Hematopoietic multipotent progenitor cell treated with erythropoietin and hydrocortisone succinate and interleukin-3 and kit ligand, for 8 days (in vitro differentiated cells): ENCODE measurements at places on chromosomes 13 and 19.

DNA sequence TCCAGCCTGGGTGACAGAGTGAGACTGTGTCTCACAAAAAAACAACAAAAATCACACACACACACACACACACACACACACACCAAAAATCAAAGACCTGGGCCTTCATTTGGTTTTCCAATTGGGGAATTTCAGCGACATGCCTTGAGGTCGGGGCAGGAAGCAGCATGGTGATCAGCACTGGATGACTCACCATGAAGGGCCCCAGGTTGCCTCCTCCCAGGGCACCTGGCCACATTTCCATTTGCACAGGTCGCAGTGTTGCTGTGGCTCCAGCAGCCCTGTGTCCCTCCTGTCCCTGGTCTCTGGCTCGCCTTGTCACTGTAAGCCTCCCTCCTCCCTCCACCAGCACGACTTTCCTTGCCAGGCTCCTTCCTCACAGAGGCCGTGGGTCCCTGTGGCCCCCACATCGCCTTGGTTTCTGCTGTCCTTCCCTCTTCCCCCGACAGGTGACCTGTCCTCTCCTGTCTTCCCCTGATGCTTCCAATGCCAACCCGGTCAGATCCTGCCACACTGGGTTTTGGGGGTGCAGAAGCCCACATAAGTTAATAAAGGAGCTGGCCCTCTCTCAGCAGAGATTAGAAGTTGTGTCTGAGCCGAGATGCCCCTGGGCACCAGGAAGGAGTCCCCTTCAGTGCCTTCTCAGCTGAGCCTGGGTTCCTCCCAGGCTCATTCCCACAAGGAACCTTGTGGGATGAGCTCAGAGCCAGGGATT, 66.7 kb downstream of the GPR12 start:
- DNase-seq, result no peak

GRCh38 chr19:21151460-21151859, 9.6 kb downstream of the ZNF431 start:
- no peak for DNase-seq

- no peak for DNase-seq
Observed at GRCh38 chr19:51071095-51071405, 6.2 kb upstream of the KLK13 start.

DNA sequence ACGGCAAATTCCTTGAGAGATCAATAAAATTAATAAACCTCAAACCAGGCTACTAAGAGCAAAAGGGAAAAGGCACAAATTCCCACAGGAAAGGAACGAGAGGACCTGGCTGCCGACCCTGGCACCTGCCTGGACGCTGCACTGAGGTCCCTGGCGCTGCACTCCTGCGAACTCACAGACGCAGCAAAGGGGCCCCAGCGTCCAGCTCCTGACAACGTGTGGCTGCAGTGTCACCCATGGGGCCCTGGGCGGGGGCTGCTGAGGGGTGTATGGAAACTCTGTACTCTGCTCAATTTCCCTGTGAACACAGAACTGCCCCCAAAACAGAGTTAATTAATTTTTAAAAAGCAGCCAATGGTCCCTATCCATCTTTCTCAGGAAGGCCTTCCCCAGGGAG, 61.3 kb upstream of the C13orf46 start:
- DNase-seq, result no peak

- DNase-seq, result no peak
Observed at GRCh38 chr13:72890546-72890945, 108.6 kb downstream of the PIBF1 start.

GRCh38 chr13:45943120-45943519, 91.6 kb upstream of the SIAH3 start:
- DNase-seq, result peak; percentile 57

DNA sequence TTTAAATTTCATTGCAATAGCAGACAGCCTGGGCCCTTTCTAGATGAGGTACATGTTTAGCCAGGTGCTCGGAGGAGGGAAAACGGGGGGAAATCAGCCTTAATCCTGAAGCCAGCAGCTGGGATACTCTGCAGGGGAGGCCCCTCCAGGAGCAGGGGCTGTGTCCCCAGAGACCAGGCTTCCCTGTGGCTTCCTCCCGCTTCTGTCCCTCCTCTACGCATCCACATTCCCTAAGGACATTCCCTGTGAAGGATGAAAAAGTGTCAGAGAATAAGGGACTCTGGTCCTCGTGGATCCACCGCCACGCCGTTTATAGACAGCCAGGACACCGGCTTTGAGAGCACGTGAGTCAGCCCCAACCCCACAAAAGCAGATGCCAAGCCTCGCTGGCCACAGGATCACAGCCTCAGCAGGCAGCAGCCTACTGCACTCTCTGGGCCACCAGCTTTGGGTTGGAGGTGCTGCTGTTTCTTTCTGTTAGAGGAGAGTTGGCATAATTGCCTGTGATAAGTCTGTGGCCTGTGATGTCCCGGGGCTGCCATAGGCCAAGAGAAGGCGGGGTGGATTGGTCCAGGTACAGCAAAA, 36.7 kb upstream of the RANBP3 start:
- DNase-seq, result no peak

- no peak for DNase-seq
Observed at GRCh38 chr19:45960595-45961235, 12.9 kb downstream of the NOVA2 start.

DNA sequence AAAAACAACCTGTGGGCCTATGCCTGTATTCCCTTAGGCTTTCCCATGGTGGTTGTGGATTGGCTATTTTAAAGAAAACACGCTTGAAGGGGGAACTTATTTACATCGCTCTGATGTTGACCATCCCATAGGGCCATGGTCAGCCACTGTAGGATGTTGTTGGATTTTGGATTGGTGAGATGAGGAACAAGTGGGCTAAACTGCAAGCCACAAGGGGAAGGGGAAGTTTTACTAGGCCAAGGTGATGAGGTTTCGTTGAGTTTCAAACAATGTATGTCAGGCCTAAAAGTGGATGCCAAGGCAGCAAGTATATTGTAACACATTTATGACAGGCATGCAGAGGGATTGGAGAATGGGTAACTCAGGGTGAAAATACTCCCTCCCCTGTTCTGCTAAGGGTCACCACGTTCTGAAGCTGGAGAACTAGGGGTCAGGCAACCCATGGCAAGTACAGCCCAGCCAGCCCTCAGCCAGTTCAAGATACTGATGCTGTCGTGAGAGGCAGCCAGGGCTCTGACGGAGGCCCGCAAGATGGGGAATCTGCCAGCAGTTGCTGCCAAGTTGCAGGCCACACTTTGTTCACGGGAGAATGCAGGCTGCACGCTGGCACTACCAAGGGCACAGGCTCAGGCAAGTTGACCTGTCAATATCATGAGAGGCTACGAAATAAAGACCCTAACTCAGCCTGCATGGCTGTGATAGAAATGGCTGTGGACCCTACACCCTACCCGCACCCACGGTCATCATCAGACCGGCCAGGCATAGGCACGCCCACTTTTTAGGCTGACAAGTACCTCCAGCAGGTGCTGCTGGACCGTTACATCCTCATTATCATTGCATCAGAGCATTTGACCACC, 11.1 kb downstream of the IRGC start:
- no peak for DNase-seq

- DNase-seq, result no peak
Observed at GRCh38 chr19:38970664-38971532, 4.6 kb downstream of the FBXO17 start.

GRCh38 chr19:13104360-13104847, 1.7 kb upstream of the LYL1 start:
- peak; percentile 81 for DNase-seq

- DNase-seq, result no peak
Observed at GRCh38 chr19:42558450-42559150, 30.3 kb upstream of the CEACAM1 start.

DNA sequence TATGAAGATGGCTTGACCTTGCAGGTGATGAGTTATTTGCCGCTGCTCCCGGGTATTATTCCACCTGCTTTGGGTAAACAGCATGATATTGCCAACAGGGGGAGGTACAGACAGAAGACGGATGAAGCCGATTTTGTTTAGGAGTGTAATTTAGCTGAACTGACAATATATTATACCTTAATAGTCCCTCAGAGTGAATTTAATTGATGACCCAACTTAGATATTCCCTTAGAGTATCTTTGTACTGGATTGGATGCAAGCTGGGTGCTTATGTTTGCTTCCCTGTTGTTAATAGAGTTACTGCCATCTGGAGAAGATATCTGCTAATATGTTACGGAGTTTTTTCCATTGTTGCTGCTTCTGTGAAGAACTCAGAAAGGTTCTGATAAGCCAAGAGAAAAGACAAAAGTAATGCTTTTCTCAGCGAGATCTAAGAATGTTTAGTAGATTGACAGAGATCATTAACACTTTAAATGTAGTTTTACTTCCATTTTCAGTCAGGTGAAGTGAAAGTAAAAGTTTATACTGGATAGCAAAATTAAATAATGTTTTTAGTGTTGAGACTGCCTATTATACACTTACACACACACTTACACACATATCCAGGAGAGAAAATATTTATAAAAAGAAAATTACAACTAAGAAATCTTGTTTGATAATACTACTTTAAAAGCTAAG, 2220.8 kb upstream of the PCDH20 start:
- no peak for DNase-seq

GRCh38 chr19:6861683-6862286, 25.6 kb upstream of the ADGRE1 start:
- no peak for DNase-seq

DNA sequence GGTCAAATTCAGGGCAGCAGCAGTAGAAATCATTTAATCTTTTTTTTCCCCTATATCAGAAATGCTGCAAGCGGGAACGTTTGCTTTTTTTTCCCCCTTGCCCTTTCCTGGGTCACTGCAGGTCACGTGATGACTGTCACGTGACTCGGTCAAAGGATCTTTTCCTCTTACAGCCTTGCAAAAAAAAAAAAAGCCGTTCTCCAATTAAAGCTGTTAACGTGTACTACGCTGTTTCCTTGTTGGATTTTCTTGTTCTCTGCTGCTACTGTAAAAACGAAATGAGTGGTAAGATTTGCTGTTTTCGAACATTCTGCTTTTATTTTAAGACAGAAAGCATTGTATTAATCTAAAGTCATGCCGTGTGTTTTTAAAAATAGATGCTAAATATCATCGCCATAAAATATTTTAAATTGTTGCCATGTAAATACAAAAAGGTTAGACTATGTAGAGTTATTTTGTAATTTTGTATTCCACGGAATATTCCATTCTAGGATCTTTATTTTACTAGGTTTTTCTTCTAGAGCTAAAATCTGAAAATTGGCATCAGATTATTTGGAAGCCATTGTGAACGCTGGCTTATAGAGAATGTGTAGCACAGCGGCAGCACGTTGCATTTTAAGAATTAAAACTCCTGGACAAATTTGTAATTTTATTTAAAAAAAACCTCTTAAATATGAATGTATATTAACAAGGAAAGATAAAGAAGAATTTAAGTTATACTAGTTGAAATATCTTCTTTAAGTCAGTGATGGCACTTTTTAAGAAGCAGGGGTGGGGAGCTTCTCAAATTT, 109.8 kb upstream of the MLNR start:
- DNase-seq, result peak; percentile 96

- no peak for DNase-seq
Observed at GRCh38 chr19:6340493-6341201, 7.2 kb upstream of the ACER1 start.

- no peak for DNase-seq
Observed at GRCh38 chr13:47826471-47826870, 174.6 kb downstream of the SUCLA2 start.

- DNase-seq, result peak; percentile 80
Observed at GRCh38 chr19:3700242-3701032, at the start of gene PIP5K1C. Gene PIP5K1C (minus strand): TSS chr19:3700468. CDS start chr19:3700390, 78 bp downstream.

- DNase-seq, result no peak
Observed at GRCh38 chr19:42250183-42250665, 4.7 kb downstream of the ERF start.

DNA sequence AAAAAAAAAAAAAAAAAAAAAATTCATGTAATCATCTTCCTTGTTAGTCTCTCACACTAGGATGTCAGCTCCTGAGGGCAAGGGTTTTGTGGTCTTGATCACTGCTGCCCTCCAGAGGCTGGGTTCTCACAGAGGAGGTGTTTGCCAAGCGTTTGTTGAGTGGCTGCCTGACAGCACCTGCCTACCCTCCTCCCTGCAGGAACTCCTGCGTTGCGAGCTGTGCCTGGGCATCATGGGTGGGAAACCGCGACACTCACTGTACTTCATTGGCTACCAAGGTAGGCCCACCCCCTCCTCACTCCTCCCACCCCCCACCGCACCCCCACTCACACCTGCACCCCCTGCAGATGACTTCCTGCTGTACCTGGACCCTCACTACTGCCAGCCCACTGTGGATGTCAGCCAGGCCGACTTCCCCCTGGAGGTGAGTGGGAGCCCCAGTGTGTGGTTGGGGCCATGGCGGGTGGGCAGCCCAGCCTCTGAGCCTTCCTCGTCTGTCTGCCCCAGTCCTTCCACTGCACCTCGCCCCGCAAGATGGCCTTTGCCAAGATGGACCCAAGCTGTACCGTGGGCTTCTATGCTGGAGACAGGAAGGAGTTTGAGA, 8.1 kb downstream of the ATG4D start:
- peak; percentile 82 for DNase-seq

GRCh38 chr19:5832527-5833216, 6.8 kb downstream of the FUT6 start:
- DNase-seq, result no peak

DNA sequence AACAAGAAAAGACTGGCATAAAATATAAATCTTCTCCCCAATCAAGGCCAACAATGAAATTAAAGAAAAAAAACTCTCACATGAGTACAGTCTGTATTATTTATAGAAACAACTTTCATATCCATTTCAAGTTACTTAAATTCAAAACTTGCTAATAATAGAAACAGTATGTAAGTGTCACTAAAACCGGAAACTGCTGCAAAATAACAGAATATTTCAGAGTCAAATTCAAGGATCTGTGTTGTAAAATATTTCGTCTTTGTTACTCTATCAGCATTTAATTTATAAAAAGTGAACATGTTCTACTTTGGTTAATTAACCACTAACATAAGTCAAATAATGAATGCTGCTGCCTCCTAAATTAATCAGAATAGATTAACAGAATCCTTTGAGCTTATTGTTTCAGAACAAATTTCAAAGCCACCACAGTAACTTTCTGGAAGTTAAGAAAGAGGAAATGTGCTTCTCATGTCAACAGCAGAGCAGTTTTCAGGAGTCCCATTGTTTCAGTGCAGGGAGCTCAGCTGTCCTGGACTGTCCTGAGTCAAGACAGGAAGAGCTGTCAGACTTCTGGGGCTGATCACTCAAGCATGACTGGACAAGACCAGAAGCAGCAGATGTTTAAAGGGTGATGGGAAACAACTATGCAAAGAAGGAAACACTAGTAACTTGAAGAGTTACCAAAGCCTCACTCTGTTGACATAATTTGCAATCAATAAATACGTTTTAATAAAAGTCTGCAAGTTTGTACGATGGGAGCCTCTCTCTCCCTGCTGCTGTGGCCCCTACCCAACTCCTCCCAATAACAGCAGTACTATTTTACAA, 76.9 kb downstream of the FOXO1 start:
- peak; percentile 30 for DNase-seq

DNA sequence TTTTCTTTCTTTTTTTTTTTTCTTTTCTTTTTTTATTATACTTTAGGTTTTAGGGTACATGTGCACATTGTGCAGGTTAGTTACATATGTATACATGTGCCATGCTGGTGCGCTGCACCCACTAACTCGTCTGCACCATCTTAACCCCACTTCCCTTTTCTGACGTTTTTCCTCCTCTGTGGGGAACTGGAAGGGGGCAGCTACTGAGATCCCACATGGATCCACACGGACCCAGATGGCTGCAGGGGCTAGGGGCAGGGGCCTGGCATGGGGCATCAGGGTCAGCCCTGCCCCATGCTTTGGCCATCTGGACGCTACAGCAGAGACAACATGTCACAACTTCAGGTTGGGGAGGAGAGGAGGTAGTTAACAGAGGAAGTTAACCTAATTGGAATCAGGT, 54.3 kb downstream of the RUBCNL start:
- no peak for DNase-seq

- DNase-seq, result no peak
Observed at GRCh38 chr13:44271031-44271455, 102.6 kb upstream of the SERP2 start.
